Activated T-helper 1 cell treated with Interleukin-2 at 50 U/mL for 16 hours (primary cell): ENCODE measurements at places on chromosomes 6 and 20.

GRCh38 chr20:1955217-1955616, 38.6 kb downstream of the PDYN start:
- DNase-seq = no peak

GRCh38 chr6:140208286-140208685, 833.8 kb upstream of the CITED2 start:
- no peak for DNase-seq

GRCh38 chr6:42962502-42963178, 2.1 kb downstream of the GNMT start:
- DNase-seq = no peak

DNA sequence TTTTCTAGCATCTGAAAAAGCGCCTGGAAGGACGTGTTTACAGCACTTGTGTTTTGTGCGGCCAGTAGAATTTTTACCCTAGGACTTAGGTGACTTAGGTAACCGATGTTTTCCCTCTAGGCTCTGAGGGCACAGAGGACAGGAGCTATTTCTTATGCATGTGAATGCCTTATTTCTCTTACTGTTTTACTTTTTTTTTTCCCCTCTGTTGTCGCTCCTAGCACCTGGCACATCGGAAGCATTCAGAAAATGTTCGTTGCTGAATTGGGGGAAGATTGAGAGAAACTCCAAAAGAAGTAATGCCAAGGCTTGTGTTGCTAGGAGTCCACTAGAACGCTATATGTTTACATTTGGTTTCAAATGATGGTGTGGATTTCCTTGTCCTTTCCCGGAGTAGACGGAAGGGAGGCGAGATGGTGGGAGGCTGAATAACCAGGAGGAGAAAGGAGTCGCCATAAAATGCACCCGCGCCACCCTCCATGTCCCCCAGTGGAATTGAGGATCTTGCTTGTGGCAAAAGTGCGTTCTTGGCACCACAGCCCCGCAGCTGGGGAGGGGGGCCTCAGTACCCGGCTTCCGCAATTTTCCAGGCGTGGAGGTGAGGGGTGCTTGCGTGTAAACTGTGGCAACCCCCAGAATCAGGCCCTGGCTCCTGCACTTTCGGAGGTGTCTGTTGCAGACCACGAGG, 6.9 kb downstream of the OLIG3 start:
- no peak for DNase-seq

DNA sequence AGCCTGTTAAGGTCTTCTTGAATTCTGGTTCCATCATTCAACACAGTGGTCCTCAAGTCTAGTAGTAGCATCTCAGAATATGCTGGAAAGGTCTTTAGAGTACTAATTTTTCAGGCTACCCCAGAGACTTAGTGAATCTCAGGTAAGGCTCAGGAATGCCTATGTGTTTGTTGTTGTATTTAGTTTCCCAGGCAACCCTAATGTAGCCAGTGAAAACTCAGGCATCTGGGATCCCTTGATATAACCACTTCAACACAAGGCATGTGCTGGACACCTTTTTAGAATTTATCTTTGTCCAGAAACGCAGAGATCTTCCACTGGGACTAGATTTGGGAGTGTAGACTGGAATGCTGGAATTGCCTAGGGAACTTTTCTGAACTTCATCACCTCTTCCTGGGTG, 597.9 kb upstream of the FLRT3 start:
- no peak for DNase-seq

DNA sequence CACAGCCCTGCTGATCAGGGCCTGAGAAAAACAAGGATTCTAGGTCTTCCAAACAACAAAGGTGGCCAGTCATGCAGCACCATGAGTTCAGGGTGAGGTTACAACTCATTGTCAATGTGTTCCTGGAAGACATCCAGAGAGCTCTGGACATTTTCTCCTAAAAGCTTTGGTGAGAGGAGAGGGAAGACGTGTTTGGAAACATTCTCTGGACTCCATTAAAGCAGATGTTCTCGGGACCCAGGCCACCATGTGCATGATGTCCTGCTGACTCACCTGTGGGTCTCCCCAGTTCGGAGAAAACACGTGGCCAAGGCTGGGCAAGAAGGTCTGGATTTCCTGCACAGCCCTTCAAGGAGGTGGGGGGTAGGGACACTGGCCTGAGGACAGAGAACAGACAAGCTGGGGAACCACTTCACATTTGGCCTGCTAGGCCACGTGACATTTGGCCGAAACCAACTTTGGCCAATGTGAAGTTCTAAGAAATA, 61.6 kb downstream of the KCNB1 start:
- DNase-seq = no peak

DNA sequence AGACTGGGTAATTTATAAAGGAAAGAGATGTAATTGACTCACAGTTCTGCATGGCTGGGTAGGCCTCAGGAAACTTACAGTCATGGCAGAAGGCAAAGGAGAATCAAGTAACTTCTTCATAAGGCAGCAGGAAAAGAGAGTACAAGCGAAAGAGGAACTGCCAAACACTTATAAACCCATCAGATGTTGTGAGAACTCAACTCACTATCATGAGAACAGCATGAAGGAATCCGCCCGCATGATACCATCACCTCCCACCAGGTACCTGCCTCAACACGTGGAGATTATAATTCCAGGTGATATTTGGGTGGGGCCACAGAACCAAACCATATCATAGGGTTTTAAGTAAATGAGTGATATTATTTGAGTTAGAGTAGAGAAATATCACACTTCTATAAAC, 189.3 kb downstream of the TSHZ2 start:
- no peak for DNase-seq

DNA sequence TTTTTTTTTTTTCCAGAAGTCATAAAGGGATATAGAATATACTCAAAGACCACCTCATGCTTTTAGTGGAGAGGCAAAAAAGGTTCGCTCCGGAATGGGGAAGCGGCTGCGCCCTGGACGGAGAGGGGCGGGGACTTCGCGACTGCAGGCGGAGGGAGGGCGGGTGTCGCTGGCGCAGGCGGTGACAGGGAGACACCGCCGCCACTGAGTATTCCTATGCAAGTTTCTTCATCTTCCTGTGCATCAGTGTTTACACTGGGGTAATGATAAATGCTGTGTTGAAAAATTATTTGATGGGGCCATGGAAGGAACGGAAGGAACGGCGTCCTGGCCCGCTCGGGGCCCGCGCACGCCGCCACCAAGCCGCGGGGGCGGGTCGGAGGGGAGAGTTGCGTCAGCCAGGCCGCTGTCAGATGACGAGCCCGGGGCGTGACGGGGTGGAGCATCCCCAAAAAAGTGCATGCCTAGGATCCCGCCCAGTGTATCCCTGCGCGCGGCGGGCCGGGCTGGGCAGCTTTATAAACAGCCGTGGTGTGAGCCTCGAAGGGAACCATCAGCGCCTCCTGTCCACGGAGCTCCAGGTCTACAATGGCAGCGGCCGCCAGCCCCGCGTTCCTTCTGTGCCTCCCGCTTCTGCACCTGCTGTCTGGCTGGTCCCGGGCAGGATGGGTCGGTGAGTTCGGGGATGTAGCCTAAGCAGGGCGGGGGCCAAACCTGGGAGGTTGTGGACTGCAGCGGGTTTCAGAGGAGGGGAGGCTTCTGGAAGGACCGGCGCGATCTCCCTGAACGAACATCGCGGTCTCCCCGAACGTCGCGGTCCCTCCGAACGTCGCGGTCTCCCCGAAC, at the start of gene ULBP1:
TSS of gene ULBP1 (plus strand) at position 482 of the 846 bp plus-strand sequence. CDS start at position 589, 107 bp downstream.
- DNase-seq = peak; percentile 42

GRCh38 chr20:56989516-56989915, 276.9 kb downstream of the BMP7 start:
- DNase-seq = no peak

DNA sequence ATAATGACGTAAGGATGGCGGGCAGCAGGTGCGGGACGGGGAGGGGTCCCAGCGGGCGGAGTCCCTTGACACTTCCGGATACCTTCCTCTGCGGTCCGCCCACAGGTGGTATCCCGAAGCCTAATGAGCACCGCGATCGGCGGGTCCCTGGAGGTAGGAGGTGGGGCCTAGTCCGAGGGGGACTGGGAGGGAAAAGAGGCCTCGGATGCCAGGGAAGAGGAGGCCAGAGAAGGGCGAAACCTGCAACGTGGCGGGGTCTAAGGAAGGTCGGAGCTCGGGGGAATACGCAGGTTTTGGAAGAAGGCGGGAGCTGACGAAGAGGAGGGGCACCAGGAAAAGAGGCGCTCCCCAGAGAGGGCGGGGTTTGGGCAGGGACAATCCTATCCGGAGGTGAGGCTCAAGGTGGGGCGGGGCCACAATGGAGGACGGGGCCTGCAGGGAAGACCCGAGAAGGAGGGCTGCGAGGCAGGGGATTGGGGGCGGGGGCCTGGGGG, 3.7 kb downstream of the PRSS16 start:
- DNase-seq = peak; percentile 40

GRCh38 chr20:39268491-39268951, 306.4 kb downstream of the DHX35 start:
- no peak for DNase-seq
